WTC11 (cell line): ENCODE measurements at places on chromosomes 5 and 9. TPM values are rescaled to one million over a fixed set of nuclear protein-coding genes. Genes with fewer than 3 reads are reported as not detected.

DNA sequence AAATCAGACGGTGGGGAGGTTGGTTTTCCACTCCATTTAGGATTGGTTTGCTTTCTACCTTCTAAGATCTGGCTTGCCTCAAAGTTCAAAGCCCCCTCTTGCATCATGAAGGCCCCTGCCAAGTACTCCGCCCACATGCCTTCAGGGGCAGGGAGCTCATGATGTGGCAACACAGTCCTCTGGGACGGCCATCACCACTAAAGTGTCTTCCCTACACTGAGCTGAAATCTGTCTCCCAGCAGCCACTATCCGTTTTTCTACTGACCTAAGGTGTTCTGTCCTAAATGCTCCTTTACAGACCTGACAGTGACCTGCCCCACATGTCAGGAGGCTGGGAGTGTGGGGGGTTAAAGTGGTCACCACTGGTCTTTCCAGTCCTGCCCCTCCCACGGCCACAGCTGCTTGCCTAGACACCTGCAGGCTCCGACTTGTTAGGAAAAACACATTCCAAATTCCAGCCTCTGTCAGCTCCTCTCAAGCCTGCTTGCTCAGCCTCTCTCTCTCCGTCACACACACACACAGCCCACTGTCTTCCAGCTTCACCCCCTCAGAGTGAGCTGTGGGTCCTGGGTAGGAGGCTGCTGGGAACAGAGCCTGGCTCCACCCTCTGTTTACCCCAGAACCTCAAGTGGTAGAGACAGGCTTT, 44.9 kb downstream of the SHB start:
- DNase-seq = peak; percentile 42

DNA sequence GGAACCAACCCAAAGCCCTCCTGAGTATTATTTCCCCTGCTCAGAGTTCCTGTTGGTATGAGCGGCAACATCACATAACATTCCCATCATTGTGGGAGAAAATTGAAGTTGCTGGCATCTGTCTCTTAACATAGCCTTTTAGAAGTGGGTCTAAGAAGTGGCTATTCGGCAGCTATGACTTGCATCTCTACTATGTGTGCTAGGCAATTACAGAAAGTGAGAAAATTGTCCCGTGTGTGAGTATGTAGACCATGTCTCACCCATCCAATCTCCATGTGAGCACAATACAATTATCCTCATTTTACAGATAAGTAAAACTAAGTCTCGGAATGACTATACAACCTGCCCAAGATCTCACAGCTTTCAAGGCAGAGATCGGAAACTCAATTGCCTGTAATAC, 239.4 kb upstream of the ZNF462 start:
- DNase-seq = no peak

Gene POU5F2
- total RNA-seq = 0.13 to 0.23 TPM (median 0.16 TPM) in 3 replicates

Gene CDC25C
- 15.0 to 18.8 TPM (median 16.1 TPM) in 3 replicates for total RNA-seq

DNA sequence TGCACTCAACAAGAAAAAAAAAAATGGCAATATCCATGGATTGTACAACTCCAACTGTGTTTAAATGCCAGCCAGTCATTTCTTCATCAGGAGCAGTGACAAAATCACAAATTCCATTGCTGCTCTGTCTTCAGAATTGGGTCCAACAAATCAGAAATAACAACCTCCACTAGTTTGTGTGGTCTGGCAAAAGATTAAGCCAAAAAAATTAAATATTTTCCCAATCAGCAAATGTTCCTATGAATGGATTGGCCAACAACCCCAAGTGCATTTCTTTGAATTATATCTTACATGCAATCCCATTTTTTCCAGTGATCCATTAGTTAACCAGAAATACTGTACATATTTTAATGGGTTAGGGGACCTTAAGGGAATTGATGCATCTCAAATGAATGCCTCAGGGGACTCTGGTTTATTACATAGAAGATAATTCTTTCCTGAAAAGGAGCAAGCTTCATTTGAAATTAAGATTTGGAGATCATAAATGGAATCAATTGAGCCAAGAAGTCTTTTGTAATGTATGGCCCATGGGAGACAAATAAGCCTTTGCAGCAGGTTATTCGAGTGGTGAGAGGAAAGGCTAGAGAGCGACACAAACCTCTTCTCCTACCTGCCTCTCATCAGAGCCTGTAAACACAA, 131.8 kb downstream of the TLE1 start:
- DNase-seq = no peak

DNA sequence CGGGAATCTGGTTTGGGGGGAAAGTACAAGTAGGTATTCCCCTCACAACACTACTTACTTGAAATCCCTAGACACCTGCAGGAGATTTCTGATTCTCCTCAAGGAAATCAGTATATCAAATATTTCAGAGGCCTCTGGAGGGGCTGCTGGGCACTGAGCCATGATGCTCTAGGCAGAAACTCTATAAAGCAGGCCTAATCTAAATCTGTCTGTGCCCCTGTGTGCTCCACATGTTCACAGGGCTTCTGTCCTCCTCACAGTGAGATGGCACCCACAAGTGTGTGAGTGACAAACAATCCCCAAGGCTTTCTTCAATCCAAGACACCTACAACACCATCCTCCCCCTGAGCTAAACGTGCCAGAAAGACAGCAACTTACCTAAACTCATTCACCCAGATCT, 39.0 kb downstream of the NIPSNAP3B start:
- no peak for DNase-seq

GRCh38 chr9:93058355-93059010, at the start of gene SUSD3:
Gene SUSD3 (plus strand): TSS chr9:93058701. CDS start chr9:93058743, 42 bp downstream.
- peak; percentile 89 for DNase-seq

GRCh38 chr9:29637471-29638237, 2064.4 kb upstream of the C9orf72 start:
- no peak for DNase-seq

GRCh38 chr5:163642904-163643303, 137.5 kb downstream of the MAT2B start:
- DNase-seq = no peak

Gene SMIM32
- 0.18 to 0.37 TPM in 2 of 3 replicates, not detected in the other for total RNA-seq

DNA sequence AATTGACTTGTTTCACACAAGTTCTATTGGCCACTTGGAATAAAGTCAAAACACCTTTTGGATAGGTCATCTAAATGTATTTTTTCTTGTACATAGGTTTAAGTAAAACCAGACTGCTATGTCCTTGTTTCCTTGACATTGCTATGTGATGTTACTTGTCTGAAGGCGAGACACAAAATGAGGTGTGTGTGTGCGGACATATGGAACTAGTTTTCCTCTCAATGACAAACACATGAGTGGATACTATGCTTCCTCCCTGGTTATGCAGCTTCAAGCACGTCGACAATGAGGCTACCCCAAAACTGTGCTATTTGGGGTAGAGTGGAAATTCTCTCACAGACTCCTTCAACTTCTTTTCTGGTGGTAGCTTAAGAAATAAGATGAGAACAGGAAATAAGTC, 276.8 kb downstream of the GAS1 start:
- DNase-seq = no peak

GRCh38 chr9:38053697-38054461, 15.1 kb downstream of the SHB start:
- no peak for DNase-seq

DNA sequence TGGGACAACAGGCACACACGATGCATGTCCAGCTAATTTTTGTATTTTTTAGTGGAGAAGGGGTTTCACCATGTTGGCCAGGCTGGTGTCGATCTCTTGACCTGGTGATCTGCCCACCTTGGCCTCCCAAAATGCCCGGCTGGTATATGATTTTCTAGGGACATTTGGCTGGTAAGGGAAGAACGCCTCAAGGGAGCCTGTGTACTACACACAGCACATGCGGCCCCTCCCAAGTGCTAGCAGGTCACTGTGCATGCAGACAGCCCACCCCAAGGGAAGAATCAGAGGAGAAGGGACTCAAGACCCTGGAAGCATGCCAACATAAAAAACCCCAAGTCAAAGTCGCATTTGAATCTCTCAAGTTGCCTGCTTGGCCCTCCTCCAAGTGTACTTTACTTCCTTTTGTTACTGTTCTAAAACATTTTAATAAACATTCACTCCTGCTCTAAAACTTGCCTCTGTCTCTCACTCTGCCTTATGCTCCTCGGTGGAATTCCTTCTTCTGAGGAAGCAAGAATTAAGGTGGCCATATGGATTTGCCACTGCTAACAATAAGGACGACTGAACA, 24.3 kb upstream of the OTULINL start:
- no peak for DNase-seq

- DNase-seq = no peak
Measured at GRCh38 chr5:107424491-107424890, 246.2 kb downstream of the EFNA5 start.

DNA sequence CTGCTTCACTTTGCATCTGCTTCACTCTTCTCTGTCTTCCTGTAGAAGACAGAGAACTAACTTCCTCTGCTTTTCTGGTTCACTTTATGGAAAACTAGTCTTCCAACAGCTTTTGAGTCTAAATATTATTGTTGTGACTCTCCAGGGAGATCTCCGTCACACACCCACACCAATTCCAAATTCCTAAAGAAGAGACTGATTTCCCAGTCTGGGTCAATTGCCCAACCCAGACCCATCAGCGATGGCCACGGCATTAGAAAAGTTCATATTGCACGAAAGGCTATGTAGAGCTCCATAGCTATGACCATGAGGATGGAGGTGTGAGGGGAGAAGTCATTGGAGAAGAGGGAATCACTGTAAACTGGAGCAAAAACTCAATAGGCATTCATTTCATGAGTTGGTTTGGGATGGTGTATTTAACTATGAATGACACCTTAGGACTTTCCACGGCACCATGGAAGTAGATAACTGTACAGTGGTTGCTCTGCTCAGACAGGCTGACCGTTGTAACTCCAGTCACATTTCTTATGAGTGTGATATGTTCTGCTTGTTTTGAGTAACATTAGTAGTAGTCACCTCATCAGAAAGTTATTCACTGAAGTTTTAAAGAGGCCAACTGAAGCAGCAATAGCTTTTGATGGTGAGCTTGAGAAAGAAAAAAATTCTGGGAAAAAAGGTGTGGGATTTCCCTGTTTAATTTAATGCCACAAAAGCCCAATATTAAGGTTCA, 78.1 kb upstream of the MAMDC2 start:
- DNase-seq = no peak
